ENCODE measurements at places on chromosomes 4 and X. TPM values are rescaled to one million over a fixed set of nuclear protein-coding genes. Genes with fewer than 3 reads are reported as not detected.

The PFKFB1 gene
- 0.77 TPM for total RNA-seq

DNA sequence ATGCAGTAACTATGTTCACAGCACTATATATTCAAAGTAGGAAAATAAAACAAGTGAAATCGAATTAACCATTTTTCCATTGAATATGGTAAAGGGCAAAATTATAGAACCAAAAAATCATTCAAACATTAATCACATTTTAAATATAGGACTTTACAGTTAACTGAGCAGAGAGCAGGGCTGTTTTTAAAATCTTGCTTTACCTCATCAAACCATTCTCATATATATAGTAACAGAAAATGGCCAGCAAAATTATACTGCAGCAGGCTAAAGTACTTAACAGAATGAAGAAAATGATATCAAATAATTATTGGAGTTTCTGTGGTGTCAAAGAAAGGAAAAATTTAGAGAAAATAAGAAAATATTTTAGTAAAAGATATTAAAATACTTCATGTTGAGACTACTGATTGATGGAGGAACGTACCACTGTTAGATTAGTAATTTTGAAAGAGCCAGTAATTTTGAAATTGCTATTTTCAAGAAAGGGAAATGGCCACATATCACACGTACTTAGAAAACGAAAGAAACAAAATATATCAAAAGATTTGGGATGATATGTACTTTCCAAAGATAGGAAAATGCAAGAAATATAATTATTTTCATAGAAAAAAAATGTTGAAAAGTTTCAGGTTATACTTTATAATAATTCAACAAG lies 813.7 kb downstream of the DMD start:
- no peak for DNase-seq

- no peak for DNase-seq
These were observed 122.8 kb downstream of the TBL1X start for GRCh38 chrX:9587642-9588041.

The NUP62CL gene
- 16.0 TPM for total RNA-seq

GRCh38 chrX:119236623-119237561 lies 807 bp downstream of the PGRMC1 start:
- DNase-seq = peak; percentile 15

All from progenitor cell of endocrine pancreas (in vitro differentiated cells).